ENCODE measurements at places on chromosomes 2 and 18.

DNA sequence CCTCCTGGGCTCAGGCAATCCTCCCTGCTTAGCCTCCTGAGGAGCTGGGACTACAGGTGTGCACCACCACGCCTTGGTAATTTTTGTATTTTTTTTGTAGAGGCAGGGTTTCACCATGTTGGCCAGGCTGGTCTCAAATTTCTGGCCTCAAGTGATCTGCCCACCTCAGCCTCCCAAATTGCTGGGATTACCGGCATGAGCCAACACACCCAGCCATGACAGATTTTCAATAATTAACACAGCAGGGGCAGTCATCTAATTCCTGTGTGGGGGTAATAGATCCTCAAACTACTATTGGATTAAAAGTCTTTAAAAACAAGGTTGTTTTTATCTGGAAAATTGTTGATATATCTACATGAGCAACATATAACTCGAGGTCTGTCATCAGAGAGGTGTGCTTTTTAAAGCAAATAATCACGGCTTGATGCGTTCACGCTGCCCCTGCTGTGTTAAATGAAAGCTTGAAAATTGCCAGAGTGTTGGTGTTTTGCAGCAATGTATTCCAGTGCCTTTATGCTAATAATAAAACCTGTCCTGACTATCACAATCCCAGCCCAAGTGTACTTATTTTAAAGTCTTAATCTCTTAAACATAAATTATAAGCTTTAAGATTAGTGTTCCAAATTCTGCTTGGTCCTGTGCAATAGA, 35.6 kb upstream of the ASB1 start:
- DNase-seq, result no peak

- DNase-seq, result no peak
These were observed 16.9 kb downstream of the PMAIP1 start for GRCh38 chr18:59916746-59917145.

DNA sequence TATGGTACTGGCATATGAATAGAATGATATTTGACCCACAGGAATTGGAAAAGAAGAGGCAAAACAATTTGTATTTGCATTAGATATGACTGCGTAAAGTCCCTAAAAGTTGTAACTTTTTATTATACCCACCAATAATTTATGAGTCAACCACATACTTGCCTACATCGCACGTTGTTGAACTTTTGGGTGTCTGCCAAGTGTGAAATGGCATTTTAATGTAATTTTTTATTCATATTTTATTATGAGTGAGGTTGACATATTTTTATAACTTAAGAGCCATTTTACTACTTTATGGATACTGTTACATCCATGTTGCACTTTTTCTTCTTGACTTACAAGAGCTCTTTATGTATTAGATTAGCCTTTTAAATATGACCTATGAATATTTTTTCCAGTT, 4.6 kb downstream of the DSC2 start:
- no peak for DNase-seq

DNA sequence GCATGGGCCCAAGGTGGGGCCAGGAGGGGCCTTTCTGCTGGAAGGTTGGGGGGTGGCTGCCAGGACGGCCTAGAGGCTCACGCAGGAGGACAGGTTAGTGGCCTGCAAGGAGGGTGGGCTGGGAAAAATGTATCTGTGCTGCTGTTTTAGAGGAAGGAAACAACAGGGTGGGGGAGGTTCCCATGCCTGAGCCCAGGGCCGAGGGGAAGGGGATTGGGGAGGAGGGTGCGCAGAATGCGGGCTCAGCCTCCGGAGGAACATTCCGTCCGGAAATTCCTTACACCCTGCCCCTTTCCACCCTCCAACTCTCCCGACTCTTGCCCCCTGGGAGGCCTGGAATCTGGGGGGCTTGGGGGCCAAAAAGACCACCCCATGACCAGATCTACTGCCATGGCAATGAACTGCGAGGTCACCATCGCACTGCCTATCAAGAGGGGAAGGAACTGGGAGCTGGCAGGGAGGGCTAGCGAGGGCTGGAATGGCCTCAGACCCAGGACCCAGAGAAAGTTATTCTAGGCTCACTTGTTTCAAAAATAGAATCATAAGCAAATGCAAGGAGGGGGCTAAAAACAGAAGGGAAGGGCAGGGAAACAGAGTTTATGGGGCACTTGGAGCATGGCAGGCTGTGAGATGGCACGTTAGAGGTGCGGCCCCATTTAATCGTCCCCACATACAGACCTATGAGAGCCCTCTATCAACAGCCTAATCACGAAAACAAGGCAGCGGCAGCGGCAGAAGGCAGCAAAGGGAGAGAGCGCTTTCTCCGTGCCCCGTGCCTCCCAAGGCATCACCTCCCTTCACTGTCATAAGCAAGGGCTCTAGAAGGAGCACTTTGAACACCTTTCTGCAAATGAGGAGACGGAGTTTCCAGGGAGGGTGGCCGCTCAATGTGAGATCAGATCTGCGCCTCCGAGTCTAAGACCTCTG, 90.4 kb downstream of the TNS1 start:
- no peak for DNase-seq

GRCh38 chr2:138132108-138132507, 167.8 kb downstream of the HNMT start:
- no peak for DNase-seq

DNA sequence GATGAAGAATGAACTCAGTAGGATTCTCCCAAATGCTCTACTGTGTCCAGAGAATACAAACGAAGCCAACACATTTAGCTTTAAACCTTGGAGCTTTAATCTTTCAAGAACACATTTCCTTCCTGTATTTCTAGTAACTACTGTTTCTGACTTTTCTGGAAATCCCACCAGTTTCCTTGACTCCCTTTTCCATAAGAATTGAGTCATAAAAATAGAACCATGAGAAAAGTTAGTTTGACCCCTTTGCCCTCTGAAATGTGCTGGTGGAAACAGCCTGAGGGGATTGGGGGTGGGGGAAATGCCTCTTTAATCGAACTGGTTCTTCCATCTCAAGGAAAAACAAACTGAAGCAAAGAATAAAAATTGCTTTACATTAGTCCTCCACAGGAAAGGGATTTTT, 123.9 kb downstream of the TMEM17 start:
- DNase-seq, result no peak

- DNase-seq, result no peak
These were observed 67.5 kb upstream of the FN1 start for GRCh38 chr2:215503381-215503780.

DNA sequence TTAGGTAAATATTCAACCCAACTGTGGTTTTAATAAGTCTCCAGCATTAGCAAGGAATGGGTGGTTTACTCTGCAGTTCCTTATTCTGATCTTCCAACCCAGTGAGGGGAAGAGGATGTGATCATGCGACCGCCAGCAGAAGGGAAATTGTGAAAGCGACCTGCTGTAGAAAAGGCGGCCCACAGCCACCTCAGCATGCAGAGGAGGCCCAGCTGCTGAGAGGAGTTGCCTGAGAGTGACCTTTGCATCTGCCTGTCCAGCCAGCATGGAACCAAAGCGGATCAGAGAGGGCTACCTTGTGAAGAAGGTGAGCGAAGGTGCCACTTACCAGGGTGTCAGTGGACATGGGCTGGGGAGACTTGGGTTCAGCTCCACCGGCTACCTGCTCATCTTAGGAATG, at the start of gene PLEK:
TSS of gene PLEK (plus strand) at position 196 of the 400 bp plus-strand sequence. CDS start at position 266, 70 bp downstream.
- no peak for DNase-seq

DNA sequence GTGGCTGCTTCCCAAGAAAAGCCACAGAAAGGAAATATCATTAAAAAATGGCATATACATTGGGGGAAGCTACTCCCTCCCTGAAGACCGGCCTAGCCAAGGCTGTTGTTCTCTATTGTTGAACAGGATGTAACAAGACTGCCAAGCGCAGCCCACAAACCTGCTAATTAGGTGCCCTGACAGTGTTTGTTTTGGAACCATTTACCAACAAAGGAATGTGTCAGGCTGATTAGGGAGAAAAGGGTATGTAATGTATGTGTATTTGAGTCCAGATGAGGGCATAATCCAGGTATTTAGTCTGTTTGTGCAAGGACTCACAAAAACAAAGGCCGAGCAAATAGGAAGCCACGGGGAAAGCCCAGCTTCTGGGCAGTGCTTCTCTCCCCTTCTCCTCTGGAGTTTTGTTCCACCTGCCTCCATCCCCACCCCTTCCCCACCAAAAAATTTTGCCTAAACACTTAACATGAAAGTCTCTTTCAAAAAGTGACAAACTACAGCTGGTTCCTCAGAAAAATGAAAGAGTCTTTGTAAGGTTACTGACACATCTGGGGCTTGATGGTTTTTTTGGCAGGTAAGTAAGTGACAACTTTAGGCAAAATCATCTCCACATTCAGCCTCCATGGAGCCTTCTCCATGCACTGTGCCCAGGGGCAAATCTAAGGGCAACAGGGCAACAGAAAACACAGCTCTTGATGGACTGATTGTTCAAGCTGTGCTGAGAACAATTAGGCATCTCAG, 78.3 kb upstream of the FZD5 start:
- DNase-seq, result no peak

DNA sequence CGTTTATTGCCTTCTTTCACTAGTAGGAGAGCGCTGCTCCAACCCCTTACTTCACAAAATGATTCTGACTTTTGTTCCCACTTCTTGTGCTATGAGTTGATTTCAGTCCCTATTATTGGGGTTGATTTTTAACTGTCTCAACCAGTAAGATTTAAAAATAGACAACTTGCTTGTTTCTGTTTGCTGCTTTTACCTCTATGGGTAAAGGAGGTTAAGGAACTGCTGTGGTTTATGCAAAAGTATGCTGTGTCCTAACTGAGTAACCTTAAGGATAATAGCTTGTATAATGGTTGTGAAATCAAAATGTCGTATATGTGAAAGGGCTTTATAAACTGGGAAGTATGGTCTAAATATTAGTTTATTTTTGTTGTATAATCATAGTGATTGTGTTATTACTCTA, 22.6 kb downstream of the ALMS1 start:
- DNase-seq, result no peak
